HT1080 (cell line): ENCODE measurements at places on chromosomes 1 and 21. TPM values are rescaled to one million over a fixed set of nuclear protein-coding genes. Genes with fewer than 3 reads are reported as not detected.

The NADK gene
- 44.7 and 58.5 TPM in 2 replicates for total RNA-seq

The ETS2 gene
- total RNA-seq, result 36.6 and 48.2 TPM in 2 replicates

The CLCA1 gene
- not detected in 2 replicates for total RNA-seq

The SLC6A9 gene
- 4.1 and 6.4 TPM in 2 replicates for total RNA-seq

The RRP15 gene
- 9.6 and 15.8 TPM in 2 replicates for total RNA-seq

The SPRR5 gene
- total RNA-seq, result not detected in 2 replicates

The CD1C gene
- not detected in 2 replicates for total RNA-seq

The CD84 gene
- total RNA-seq, result not detected in 2 replicates

The TNNI3K gene
- total RNA-seq, result 0.95 TPM in 1 of 2 replicates, not detected in the other

The CTSK gene
- 0.56 and 0.77 TPM in 2 replicates for total RNA-seq

The HSPA6 gene
- 1.5 and 1.9 TPM in 2 replicates for total RNA-seq
